NCI-H1417 (cell line): ENCODE measurements at places on chromosomes 11 and 22.

DNA sequence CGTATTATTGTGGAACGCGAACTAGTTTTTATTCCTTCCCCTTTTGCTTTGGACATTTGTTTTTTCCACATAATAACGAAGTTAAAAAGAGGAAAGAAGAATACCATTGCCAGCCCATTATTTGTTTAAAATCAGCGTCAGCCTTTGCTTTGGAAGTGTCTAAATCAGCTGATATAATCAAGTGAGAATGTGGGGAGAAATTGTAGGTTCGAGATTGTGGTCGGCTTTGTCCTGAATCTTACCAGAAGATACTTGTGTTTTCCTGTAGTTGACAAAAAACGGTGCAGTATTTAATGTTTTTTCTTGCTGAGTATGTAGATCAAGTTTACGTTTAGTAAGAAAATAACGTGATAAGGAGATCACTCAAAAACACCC, 935 bp downstream of the ZNF143 start:
- peak; percentile 28 for DNase-seq

GRCh38 chr11:127445476-127445875, 444.9 kb upstream of the KIRREL3 start:
- no peak for DNase-seq

- no peak for DNase-seq
These were observed 31.4 kb downstream of the LRFN4 start for GRCh38 chr11:66888282-66888681.

- DNase-seq, result no peak
These were observed 341.1 kb upstream of the LUZP2 start for GRCh38 chr11:24155792-24156191.

- no peak for DNase-seq
These were observed 30.0 kb upstream of the MMP7 start for GRCh38 chr11:102560555-102561011.

- no peak for DNase-seq
These were observed 9.4 kb downstream of the C11orf97 start for GRCh38 chr11:94521684-94522083.

GRCh38 chr11:113363406-113363805, 24.2 kb upstream of the ANKK1 start:
- no peak for DNase-seq

DNA sequence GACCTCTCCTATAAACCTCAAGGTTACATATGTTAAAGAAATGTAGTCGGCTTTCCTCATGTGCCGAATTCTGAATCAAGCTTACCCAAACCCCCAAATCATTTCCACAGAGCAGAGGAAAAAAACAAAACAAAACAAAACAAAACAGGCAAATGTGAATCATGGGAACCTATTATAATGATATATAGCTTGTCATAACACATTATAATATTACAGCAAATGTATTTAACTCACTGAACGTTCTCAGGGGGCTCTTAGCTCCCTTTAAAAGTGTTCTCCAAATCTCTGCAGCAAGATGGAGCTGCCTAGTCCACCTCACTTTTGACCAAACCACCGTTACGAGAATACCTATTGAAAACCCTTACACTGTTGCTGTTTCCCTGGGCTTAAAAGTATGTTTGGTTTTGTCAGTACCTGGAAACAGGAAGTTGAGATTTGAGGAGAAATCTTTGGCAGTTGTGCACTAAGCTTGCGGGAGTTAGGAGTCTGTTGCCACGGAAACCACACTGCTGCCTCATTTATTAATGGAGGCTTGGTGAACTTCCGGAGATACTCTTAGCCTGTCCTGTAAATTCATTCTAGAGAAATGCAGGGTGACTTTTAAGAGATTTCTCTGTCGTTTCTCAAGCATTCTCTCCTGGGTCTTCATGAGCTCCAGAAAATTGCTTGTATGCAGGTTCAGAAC, 167.0 kb upstream of the RASSF10 start:
- DNase-seq, result peak; percentile 71

- DNase-seq, result no peak
These were observed 40.6 kb downstream of the CACNG2 start for GRCh38 chr22:36662981-36663380.

GRCh38 chr11:66084821-66085475, 14.9 kb downstream of the PACS1 start:
- no peak for DNase-seq

DNA sequence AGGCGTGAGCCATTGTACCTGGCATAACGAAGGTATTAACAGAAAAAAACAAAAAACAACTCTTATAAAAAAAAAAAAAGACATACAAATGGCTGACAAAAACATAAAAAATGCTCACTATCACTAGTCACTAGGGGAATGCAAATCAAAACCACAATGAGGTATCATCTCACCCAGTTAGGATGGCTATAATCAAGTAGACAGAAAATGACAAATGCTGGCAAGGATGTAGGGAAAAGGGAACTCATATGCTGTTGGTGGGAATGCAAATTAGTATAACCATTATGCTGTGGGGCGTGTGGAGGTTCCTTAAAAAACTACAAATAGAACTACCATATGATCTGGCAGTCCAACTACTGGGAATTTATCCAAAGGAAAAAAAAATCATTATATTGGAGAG, 17.0 kb downstream of the THY1 start:
- DNase-seq, result no peak

DNA sequence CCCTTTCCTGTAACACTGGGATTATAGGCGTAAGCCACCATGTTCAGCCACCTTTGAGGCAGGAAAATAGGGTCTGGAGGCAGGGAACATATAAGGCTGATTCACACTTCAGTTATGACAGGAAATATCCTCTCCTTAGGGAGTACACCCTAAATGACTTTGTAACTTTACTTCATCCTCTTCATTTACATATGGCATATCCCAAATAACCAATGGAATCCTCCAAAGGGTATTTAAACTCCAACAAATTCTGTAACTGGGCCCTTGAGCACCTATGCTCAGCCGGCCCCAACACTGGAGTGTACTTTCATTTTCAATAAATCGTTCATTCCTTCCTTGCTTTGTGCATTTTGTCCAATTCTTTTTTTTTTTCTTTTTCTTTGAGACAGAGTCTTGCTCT, 1.6 kb upstream of the KAT5 start:
- no peak for DNase-seq

DNA sequence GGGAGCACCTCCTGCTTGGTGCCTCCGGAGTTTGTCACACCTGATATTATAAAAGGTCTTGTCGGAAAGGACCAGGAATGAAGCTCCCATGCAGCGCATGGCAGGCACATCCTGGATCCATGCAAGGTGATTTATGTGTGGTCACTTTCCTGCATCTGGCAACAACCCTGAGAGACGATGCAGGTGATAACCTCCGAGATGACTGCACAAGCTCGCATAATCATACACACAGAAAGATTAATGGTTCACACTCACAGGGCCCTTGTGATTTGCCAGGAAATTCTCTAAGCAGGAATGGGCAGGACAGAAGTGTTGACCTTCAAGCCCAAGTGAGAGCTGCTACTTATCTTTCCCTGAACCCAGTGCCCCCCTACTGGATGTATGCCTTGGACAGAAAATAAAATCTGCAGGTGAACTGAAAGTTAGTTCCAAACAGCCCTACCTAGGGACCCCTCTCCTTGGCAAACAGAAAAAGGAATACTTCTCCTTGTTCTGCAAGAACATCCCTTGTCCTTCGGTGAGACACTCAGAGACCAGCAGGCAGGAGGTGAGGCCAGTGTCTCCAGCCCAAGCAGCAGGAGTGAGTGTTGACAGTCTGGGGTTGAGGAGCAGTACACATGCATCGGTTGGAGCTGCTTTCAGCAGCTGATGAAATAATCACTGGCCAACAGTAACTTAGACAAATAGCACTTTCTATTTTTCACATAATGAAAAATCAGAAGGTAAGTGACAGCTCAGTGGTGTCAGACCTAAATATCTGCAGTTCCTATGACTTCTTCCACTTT, 619.4 kb upstream of the B3GAT1 start:
- no peak for DNase-seq

DNA sequence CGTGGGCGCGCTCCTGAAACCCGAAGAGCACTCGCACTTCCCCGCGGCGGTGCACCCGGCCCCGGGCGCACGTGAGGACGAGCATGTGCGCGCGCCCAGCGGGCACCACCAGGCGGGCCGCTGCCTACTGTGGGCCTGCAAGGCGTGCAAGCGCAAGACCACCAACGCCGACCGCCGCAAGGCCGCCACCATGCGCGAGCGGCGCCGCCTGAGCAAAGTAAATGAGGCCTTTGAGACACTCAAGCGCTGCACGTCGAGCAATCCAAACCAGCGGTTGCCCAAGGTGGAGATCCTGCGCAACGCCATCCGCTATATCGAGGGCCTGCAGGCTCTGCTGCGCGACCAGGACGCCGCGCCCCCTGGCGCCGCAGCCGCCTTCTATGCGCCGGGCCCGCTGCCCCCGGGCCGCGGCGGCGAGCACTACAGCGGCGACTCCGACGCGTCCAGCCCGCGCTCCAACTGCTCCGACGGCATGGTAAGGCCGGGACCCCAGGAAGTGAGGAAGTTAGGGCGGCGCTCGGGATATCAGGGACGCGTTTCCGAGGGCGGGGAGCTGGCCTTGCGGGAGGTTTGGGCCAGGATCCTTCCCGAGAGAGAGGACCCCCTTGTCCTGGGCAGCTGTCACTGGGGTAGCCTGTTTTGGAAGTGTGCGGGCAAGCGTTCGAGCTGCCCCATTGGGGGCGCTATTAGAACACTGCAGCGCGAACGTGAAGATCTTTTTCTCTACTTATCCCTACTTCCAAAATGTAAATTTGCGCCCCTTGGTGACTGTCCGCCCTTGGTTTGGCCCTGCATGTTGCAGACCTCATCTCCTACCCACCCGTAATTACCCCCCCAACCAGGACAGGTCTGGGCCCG, 796 bp downstream of the MYOD1 start:
- no peak for DNase-seq

GRCh38 chr22:41844036-41844435, 11.1 kb downstream of the SREBF2 start:
- no peak for DNase-seq

DNA sequence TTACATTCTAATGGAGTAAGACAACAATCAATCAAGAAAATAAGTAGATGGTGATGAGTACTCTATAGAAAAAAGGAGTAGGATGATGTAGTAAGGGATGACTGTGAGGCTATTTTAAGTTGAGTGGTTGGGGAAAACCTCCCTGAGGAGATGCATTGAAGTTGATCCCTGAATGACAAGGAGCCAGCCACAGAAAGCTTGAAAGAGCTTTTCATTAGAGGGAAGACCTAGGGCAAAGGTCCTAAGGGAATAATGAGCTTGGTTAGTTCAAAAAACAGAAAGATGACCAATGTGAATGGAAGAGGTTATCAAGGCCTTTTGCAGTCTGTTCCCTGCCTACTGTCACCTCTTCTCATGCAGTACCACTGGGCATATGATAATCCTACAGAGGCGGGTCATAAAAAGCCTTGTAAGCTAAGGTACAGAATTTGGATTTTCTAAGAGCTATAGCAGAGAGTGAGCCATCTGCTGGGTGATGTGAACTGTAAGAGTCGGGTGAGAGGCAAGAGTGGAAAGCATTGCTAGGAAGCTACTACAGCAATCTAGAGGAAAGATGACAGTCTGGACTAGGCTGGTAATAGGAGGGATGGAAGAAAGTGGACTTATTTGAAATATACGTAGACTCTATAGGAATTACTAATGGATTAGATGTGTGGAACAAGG, 3.1 kb downstream of the PPP2R1B start:
- no peak for DNase-seq

GRCh38 chr11:95121698-95122097, 32.1 kb downstream of the ENDOD1 start:
- DNase-seq, result no peak

DNA sequence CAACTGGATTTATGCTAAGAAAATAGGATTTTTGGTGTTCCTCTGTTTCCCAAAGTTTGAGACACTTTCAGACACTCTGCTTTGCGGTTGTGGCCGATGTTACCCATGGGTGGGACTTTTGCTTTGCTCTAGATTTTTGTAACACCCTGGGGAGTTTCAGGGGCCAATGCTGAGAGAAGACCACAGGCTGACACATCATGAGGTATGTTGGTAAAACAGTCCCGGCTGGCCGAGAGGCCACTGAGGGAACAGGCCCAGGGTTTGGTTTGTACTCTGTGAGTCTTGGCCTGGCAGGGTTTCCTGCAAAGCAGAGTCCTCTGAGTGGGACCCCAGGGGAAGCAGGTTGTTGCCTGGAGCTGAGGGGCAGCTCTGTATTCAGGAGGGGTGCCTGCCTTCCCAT, 78.5 kb upstream of the PITPNB start:
- DNase-seq, result no peak

DNA sequence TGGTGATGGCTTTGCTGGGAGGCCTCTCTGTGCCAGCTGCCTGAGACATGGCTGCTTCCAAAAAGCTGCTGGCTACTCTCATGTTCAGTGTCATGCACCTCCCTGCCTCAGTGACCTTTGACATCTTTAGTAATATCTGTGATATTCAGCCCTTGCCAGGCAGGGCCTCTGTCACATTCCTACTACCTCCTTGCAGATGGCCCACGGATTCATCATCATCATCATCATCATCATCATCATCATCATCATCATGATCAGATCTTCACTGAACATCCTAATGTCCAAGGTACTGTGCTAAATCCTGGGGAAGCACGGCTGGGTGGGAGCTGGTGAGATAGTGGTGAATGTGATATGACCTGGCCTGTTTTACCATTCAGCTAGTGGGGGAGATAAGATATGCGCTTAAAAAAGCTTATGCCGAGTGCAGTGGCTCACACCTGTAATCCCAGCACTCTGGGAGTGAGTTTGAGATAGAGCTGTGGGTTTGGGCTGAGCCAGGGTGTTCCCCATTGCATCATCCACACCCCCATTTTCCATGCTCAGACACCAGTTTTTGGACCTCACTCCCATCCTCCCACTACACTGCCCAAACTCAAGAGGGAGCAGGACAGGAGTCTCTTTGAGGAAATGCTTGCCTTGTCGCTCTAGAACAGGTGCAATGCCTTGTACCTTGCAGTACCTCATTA, 17.1 kb upstream of the TMPRSS13 start:
- DNase-seq, result no peak

GRCh38 chr22:49528420-49528720, 299.3 kb downstream of the BRD1 start:
- no peak for DNase-seq

- no peak for DNase-seq
These were observed 699 bp downstream of the AIFM3 start for GRCh38 chr22:20967697-20968211.

- no peak for DNase-seq
These were observed 43.4 kb downstream of the SCUBE1 start for GRCh38 chr22:43299736-43300135.

GRCh38 chr11:92199991-92200390, 24.6 kb upstream of the FAT3 start:
- DNase-seq, result no peak

GRCh38 chr11:115919341-115920091, 415.3 kb upstream of the CADM1 start:
- DNase-seq, result no peak

- DNase-seq, result peak; percentile 56
These were observed 812 bp downstream of the FADD start for GRCh38 chr11:70203751-70204465.

DNA sequence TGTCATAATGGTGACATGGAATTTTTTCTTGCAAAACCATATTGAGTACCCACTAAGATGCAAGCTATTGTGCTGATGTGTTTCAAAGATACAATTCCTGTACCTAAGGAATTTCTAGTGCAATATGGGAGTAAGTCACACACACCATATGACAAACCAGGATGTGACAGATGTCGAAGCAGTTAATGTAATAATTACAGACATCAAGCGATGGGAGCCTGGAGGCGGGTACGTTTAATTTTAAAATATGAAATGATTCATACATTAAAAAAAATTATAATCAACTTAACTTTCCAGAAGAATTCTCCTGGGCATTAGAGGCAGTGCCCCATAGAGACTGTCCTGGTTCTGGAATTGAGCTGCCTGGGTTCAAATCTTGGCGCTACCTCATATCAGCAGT, 6.0 kb downstream of the SYCE3 start:
- DNase-seq, result no peak

GRCh38 chr11:121557348-121557747, 104.6 kb upstream of the SORL1-AS1 start:
- DNase-seq, result no peak
